Astrocyte (in vitro differentiated cells and primary cell): ENCODE measurements at places on chromosomes 3 and 15. TPM values are rescaled to one million over a fixed set of nuclear protein-coding genes. Genes with fewer than 3 reads are reported as not detected.
A peak's percentile ranks its signal among the peaks of the same experiment; 100 is the strongest.

DNA sequence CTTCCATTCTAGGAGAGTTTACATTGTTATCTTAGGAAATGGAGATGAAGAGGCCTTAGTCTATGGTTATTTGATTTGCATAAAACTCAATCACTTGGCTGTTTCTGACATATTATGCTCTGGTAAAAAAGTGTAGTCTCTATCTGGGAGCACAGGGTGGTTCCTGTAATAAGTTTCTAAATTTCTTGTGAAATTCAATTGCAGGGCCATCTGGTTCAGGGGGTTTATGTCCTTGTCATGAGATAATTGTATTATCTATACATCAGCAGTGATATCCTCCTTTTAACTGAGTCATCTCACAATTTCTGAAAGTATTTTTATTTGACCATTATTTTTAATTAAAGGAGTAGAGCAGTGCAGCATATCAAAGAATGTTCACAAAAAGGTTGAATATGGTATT is 203.3 kb downstream of the MFSD1 start:
- no peak overlapping the region for H3K27ac ChIP-seq
- no peak overlapping the region for H3K4me3 ChIP-seq
- no peaks in the 10 kb centered on the region for H3K27me3 ChIP-seq
- no peak for DNase-seq
- H3K36me3 ChIP-seq: no peaks in the 10 kb centered on the region
- H3K4me1 ChIP-seq: no peaks in the 10 kb centered on the region

- H3K4me3 ChIP-seq: no peak overlapping the region
- no peaks in the 10 kb centered on the region for H3K27me3 ChIP-seq
- H3K27ac ChIP-seq: no peak overlapping the region
- H3K36me3 ChIP-seq: peaks cover 26% of the 10 kb centered on the region
- H3K4me1 ChIP-seq: peaks cover 3% of the 10 kb centered on the region
- no peak for DNase-seq
Observed at GRCh38 chr3:158658889-158659288, 13.6 kb downstream of the LXN start.

DNA sequence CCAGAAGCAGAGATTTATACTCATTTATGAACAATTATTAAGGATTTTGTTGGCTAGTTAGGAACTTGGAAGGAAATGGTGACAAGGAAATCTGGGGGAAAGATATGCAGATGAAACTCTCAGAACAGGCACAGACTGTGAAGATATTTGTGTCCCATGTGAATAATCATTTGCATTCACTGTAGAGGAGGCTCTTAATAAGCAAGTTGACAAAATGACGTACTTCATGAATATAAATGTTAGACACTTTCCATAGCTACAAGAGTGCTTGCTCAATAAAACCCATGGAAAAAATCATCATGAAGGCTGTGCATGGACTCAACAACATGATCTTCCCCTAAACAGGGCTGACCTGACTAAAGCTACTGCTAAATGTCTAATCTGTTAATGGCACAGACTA is 59.7 kb downstream of the MAP4 start:
- H3K4me1 ChIP-seq: no peaks in the 10 kb centered on the region
- no peaks in the 10 kb centered on the region for H3K36me3 ChIP-seq
- no peak for DNase-seq
- no peak overlapping the region for H3K4me3 ChIP-seq

DNA sequence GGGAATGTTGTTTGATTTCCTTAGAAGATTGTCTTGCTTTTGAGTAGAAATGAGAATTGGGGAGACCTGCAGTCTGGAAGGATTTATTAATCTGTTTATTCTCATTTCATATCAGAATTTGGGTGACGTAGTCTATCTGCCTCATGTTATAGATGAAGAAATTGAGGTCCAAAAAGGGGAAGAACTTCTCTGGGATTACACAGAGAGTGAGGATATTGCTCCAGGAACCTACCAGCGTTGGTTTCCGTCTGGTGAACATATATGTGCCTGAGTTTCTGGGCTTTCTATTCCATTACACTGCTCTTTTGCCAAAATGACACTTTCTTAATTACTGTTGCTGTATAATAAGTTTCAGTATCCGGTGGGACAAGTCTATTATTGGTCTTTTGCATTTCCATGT is 51.8 kb downstream of the CTDSPL start:
- no peak overlapping the region for H3K27ac ChIP-seq
- H3K27me3 ChIP-seq: no peaks in the 10 kb centered on the region
- H3K36me3 ChIP-seq: no peaks in the 10 kb centered on the region

- H3K4me1 ChIP-seq: no peaks in the 10 kb centered on the region
- H3K36me3 ChIP-seq: no peaks in the 10 kb centered on the region
- no peak overlapping the region for H3K4me3 ChIP-seq
- H3K27ac ChIP-seq: no peak overlapping the region
- DNase-seq: no peak
Observed at GRCh38 chr3:128369881-128370642, 96.6 kb downstream of the DNAJB8 start.

- no peaks in the 10 kb centered on the region for H3K4me1 ChIP-seq
- H3K36me3 ChIP-seq: no peaks in the 10 kb centered on the region
- no peaks in the 10 kb centered on the region for H3K27me3 ChIP-seq
- no peak overlapping the region for H3K4me3 ChIP-seq
Observed at GRCh38 chr3:144482876-144483275, 511.3 kb downstream of the DIPK2A start.

- H3K36me3 ChIP-seq: peaks cover 41% of the 10 kb centered on the region
- H3K4me3 ChIP-seq: no peak overlapping the region
- DNase-seq: no peak
- no peak overlapping the region for H3K27ac ChIP-seq
- H3K27me3 ChIP-seq: no peaks in the 10 kb centered on the region
Observed at GRCh38 chr3:128800241-128801187, 74.5 kb downstream of the RAB7A start.

DNA sequence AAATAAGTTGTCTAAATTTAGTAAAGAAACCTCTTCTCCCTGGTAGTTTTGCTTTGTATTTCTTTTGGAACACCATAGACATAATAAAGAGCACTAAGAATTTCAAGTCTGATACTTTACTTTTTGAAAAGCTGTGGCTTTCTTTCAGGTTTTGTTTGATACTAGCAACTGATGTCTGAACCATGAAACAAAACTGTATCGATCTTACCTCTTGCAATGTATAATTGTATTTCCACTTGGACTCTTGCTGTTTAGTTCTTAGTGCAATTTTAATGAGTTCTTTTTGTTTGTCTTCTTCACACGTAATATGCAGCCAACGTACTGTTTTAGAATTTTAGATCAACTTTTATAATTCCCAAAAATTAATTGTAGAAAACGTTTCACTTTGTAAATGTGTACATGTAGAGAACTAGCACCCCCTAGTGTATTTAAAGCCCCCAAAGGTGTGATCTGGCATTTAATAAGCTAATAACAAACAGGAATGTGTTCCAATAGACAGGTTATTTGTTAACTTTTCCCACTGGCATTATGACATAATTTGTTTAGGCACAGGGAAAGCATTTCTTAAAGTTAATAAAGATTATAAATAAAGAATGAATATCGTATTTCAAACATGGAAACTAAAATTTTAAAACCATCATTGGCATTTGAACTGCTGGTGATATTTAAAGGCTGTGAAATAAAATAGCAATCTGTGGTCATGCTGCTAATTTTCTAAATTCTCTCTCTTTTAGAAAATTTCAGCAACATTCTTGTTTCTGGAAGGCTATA is 289.1 kb upstream of the DNAJC19 start:
- no peaks in the 10 kb centered on the region for H3K36me3 ChIP-seq
- DNase-seq: no peak
- no peaks in the 10 kb centered on the region for H3K27me3 ChIP-seq
- H3K4me3 ChIP-seq: no peak overlapping the region

- H3K36me3 ChIP-seq: no peaks in the 10 kb centered on the region
- no peaks in the 10 kb centered on the region for H3K27me3 ChIP-seq
- no peak overlapping the region for H3K27ac ChIP-seq
- peaks cover 4% of the 10 kb centered on the region for H3K4me1 ChIP-seq
- H3K4me3 ChIP-seq: no peak overlapping the region
Observed at GRCh38 chr3:119794971-119795612, 13.2 kb downstream of the NR1I2 start.

DNA sequence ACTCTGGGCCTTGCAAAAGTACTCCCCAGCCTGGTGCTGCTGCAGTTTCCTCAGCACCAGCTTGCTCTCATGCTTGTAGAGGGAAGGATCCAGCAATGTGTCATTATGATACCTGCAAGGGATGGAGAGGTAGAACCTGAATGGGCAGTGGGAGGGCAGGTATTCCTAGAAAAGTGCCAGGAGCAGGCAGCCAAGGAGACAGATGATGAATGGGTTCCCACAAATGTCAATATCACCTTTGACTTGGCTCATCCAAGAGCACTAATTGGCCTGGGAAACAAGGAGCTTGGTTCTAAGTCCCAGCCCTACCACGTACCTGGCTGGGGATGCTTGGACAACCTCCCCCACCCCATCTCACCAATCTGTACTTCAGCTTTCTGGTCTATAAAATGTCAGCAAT is 9.4 kb downstream of the CILP start:
- peaks cover 8% of the 10 kb centered on the region for H3K27me3 ChIP-seq
- no peak overlapping the region for H3K27ac ChIP-seq
- no peaks in the 10 kb centered on the region for H3K36me3 ChIP-seq
- no peak for DNase-seq
- H3K4me1 ChIP-seq: no peaks in the 10 kb centered on the region

- no peak for DNase-seq
- H3K27ac ChIP-seq: no peak overlapping the region
- H3K4me1 ChIP-seq: peaks cover 16% of the 10 kb centered on the region
- no peaks in the 10 kb centered on the region for H3K36me3 ChIP-seq
- no peak overlapping the region for H3K4me3 ChIP-seq
Observed at GRCh38 chr15:37898362-37898761, 36.1 kb upstream of the TMCO5A start.

- H3K27ac ChIP-seq: peak overlapping the region; percentile 41
- peak; percentile 93 for DNase-seq
- H3K4me1 ChIP-seq: peaks cover 38% of the 10 kb centered on the region
- no peaks in the 10 kb centered on the region for H3K27me3 ChIP-seq
Observed at GRCh38 chr15:85625856-85626255, 168.9 kb downstream of the KLHL25 start.

GRCh38 chr15:78175330-78175729 is 26.2 kb downstream of the IDH3A start:
- no peak overlapping the region for H3K27ac ChIP-seq
- no peak for DNase-seq
- H3K27me3 ChIP-seq: no peaks in the 10 kb centered on the region
- no peak overlapping the region for H3K4me3 ChIP-seq

DNA sequence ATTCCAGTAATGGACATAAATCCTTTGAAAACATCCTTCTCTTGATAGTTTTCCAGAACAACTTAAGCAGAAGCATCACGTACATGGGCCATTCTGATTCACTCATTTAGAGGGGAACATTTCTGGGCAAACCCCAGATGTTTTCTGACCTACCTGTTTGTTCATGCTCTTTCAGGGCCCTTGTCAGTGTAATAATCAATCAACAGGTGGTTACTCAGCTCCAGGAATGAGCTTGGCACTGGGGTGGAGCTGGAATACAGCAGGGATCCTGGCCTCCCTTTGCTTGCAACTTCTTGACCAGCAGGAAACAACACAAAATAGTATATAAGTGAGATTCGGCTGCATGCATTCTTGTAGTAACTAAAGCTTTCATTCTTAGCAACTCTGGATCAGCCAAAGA is 9.2 kb upstream of the UBE2E1 start:
- H3K4me3 ChIP-seq: no peak overlapping the region
- H3K36me3 ChIP-seq: no peaks in the 10 kb centered on the region
- no peaks in the 10 kb centered on the region for H3K4me1 ChIP-seq
- H3K27ac ChIP-seq: no peak overlapping the region

- H3K36me3 ChIP-seq: no peaks in the 10 kb centered on the region
- DNase-seq: no peak
- H3K4me1 ChIP-seq: no peaks in the 10 kb centered on the region
- no peaks in the 10 kb centered on the region for H3K27me3 ChIP-seq
Observed at GRCh38 chr3:36924744-36925521, 19.9 kb downstream of the TRANK1 start.

DNA sequence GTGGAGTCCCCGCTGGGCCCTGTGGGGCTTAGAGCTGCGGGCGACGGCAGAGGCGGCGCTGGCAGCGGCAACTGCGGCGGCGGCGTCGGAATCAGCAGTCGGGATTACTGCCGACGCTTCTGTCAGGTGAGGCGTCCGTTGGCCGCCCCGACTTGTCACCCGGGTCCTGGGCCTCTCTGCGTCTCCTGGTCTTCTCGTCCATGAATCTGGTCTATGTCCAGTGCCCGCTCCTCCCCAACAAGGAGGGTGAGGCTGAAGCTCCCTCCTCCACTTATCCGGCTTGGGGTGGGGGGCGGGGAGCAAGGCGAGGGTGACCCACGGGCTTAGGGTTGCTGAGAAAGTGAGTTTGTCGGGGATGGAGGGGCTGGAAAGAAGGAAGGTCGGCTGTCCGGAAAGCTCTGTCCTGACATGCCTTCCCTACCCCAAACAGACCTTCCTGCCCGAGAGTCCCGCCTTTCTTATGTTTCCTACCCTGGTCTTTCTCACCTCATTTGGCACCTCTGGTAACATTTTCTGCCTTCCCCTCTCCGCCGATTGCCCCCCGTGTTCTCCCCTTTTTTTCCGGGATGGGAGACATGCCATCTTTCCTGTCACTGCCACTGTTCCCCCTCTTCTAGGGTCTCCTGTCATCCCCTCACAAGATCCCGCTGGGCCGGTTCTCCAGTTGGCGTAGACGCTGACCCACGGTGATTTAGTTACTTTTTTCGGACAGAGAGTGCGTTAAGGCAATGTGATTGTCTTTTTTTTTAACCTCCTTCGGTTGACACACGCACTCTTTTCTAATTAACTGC is 520 bp downstream of the ZNF654 start:
- no peaks in the 10 kb centered on the region for H3K27me3 ChIP-seq
- peak overlapping the region; percentile 82 for H3K27ac ChIP-seq
- H3K36me3 ChIP-seq: peaks cover 20% of the 10 kb centered on the region
- no peak for DNase-seq
- H3K4me3 ChIP-seq: peak overlapping the region; percentile 98
- no peaks in the 10 kb centered on the region for H3K4me1 ChIP-seq

- peaks cover 7% of the 10 kb centered on the region for H3K4me1 ChIP-seq
- H3K27me3 ChIP-seq: peaks cover 11% of the 10 kb centered on the region
- no peak overlapping the region for H3K4me3 ChIP-seq
- no peaks in the 10 kb centered on the region for H3K36me3 ChIP-seq
- DNase-seq: no peak
Observed at GRCh38 chr3:13272831-13273603, 147.1 kb downstream of the NUP210 start.

The SLC22A14 gene
- 0.45 and 0.84 TPM in 2 replicates for total RNA-seq

The SHC4 gene
- 2.7 and 3.7 TPM in 2 replicates for total RNA-seq

The FHIT gene
- total RNA-seq: 6.7 and 7.4 TPM in 2 replicates

The FANCD2OS gene
- total RNA-seq: not detected in 2 replicates

The DAZL gene
- total RNA-seq: not detected in 2 replicates
